Caco-2 (cell line): ENCODE measurements at places on chromosomes 4 and X.

GRCh38 chr4:121958777-121959176 is 6.9 kb upstream of the TRPC3 start:
- H3K27me3 ChIP-seq: no peaks in the 10 kb centered on the region
- no peak for DNase-seq
- peaks cover 22% of the 10 kb centered on the region for H3K4me1 ChIP-seq

DNA sequence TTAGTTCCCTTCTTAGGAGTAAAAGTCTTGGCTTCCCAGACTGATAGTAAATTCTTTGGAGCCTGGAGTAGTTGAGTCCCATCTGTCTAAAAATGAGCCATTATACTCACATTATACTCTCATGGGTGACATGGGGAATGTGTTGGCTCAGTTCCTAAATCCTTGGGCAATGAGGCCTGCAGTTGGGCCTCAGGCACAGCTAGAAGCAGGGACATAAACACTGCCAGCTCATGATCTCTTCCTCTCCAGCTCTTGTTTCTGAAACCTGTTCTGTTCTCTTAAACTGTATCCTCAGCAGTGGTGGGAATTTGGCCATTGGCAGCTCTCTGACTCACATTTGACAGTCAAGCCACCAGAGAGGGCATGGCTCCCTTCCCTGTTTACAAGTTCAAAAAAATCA is 212.5 kb downstream of the SPATA18 start:
- no peaks in the 10 kb centered on the region for H3K36me3 ChIP-seq
- H3K4me3 ChIP-seq: no peak overlapping the region
- no peaks in the 10 kb centered on the region for H3K4me1 ChIP-seq
- H3K27ac ChIP-seq: no peak overlapping the region
- no peak for DNase-seq

DNA sequence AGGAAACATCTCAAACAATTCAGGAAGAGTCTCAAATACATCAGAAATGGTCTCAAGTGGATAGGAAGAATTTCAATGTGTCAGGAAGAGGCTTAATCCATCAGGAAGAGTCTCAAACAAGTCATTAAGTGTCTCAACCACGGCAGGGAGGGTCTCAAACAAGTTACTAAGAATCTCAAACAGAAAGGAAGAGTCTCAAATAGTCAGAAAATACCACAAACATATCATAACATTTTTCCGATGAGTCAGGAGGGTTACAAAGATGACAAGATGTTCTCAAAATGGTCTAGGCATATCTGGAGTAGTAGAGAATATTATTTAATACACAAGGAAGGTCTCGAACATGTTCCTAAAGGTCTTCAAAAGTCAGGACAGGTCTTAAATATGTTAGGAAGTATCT is 109.3 kb upstream of the USP9X start:
- no peak overlapping the region for H3K4me3 ChIP-seq
- DNase-seq: no peak
- no peaks in the 10 kb centered on the region for H3K27me3 ChIP-seq
- no peaks in the 10 kb centered on the region for H3K36me3 ChIP-seq

GRCh38 chr4:137608085-137608484 is 75.8 kb upstream of the PCDH18 start:
- H3K4me3 ChIP-seq: no peak overlapping the region
- H3K4me1 ChIP-seq: no peaks in the 10 kb centered on the region
- H3K27me3 ChIP-seq: no peaks in the 10 kb centered on the region
- H3K27ac ChIP-seq: no peak overlapping the region
- DNase-seq: no peak

DNA sequence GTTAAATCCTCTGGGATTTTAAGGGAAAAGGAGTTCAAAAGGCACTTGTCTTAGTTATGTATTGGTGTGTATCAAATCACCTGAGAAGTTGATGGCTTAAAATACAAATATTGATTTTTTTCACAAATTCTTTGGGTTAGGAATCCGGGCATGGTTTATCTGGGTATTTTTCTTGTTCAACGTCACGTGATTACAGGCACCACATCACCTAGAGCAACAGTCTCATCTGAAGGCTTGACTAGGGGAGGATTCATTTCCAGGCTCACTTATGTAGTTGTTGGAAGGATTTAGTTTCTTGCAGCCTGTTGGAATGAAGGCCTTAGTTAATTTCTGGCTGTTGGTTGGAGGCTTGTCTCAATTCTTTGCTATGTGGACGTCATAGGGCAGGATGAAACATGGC is 326.1 kb downstream of the STIM2 start:
- no peak overlapping the region for H3K4me3 ChIP-seq
- no peak overlapping the region for H3K27ac ChIP-seq
- no peaks in the 10 kb centered on the region for H3K36me3 ChIP-seq
- DNase-seq: no peak
- H3K27me3 ChIP-seq: no peaks in the 10 kb centered on the region
